ENCODE measurements at places on chromosomes 16 and 17.

DNA sequence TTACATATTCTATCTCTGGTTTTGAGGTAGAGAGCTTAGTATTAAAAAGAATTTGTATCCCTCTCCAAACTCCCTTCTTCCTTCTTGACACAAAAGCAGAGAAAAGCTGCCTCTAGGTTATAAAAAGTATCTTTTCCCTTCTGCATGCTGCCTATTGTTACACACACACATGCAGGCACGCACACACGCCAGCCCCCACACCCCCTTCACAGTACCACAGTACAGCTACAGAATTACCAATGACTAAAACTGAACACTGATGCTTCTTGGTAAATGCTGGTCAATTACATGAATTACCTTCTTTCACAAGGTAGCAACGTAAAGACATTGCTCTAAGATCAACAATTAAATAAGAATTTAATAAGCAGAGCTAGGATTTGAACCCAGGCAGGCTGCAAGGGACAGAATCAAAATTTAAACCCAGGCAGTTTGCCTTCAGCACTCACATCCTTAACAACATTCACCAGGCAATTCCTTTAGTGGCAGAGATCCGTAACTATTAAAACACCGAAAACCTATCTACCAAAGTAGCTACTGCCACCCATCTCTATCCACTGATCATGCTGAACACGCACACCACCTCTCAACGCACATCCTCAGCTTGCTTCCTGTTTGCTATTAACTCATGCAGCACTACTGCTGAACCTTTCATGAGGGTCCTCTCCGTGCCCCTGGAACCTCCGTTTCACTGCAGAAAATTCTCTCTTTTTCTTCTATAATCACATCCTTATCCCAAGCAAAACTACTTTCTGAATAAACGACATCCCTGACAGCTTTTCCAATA, 37.8 kb downstream of the YWHAE start:
- no peak for DNase-seq

DNA sequence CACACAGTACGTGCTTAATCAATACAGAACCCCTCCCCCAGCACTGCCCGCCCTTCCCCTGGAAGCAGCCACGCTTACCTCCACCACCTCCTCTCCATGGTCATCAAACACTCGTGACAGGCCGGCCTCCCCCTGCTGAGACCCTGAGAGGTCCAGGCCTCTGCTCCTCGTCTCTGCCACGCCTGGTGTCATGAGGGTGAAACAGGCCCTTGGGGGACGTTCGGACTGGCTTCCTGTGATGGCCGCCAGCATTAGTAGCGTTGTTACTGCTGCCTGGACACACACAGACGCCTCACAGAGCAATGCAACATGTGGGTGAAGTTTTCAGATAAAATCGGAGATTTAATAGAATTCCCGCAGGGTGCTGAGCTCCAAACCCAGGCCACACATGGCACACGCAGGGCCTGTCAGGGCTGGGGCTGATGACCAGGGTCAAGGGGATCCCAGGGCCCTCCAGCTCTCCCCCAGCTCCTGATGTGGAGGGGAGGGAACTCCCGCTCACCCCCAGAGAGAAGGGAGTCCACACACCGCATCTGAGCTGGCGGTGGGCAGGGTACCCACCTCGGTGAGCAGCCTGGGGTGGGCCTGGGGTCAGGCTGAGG, 15.9 kb upstream of the SLC38A10 start:
- DNase-seq = no peak

- DNase-seq = no peak
These were observed 146.5 kb upstream of the PLCG2 start for GRCh38 chr16:81632392-81633146.

DNA sequence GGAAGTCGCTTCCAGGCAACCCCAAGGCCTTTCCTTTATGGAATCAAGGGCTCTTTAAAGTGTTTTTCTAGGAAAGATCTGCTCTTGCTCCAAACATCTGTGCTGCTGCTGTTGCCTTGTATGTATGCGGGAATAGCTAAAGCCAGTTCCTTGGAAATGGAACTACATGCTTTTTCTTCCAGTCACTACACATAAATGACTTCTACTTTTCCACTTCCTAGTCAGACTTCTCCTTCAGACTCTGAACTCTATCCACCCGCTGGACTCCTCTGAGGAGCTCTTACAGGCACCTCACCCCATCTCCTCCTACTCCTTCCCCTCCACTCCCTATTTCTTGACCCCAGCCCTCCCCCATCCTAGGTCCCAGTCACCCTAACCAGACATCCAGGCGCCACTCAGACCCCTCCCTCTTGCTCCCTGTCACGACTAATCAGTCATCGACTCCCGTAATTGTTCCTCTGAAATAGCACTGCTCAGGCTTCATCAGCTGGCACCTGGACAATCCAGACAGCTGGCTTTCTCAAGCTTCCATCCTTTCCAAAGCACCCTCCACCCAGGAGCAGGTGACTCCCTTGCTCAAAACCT, 15.0 kb upstream of the PEMT start:
- no peak for DNase-seq

DNA sequence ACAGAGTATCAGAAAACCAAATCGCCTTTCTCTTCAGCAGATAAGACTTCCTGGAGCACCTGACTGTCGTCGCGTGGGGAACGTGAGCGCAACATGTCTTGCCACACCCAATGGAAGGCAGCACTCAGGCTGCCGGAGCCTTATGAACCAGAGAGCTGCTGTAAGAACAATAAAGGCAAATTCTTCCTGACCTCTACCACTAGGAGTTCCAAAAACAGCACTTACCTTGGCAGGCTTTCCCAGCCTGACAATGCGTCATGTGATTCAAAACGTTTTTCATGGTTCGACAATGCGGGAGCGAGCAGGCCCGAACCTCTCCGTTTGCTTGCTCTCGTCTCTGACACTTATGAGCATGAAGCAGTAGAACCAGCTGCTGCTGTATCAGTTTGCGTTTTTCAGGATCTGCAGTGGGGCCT, 75.8 kb upstream of the TRAP1 start:
- no peak for DNase-seq

GRCh38 chr16:78227855-78228254, 128.4 kb downstream of the WWOX start:
- peak; percentile 39 for DNase-seq

- DNase-seq = peak; percentile 67
These were observed 7.4 kb downstream of the FOXF1 start for GRCh38 chr16:86517652-86518258.

DNA sequence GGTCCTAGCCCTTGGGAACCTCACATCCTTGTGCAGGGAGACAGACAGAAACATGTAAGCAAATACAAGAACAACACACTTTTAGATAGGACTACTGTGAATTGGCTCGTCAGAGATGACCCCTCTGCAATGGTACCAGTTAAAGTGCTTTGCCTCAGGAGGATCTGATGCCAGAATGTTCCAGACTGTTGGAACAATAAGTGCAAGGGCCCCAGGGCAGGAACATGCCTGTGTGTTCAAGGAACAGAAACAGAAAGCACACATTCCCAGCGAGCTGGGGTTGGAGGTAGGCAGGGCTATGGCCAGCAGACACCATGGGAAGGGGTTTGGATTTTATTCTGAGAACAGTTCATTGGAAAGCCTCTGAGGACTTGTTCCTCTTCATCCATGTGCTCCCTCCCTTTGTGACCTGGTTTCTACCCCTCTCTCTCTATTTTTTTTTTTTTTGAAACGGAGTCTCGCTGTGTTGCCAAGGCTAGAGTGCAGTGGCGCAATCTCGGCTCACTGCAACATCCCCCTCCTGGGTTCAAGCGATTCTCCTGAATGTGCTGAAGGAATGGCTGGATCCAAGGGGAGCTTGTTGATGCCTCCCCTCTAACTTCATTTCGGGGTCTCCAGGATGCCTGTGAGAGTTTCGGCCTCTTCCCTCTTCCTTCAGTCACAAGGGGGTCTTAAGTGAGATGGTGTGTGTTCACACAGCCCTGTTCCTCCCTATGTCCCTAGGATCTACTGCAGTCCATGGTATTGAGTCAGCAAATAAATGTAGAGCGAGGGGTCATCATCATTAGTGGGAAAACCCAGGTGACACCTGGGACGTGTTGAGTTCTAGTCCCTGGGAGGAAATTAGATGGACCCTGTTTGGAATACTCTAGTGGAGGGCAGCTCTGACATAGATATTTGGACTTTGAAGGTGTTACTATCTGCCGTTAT, 6.4 kb downstream of the STAT5A start:
- DNase-seq = no peak

GRCh38 chr16:2883458-2883908, 468 bp downstream of the FLYWCH2 start:
- DNase-seq = no peak

DNA sequence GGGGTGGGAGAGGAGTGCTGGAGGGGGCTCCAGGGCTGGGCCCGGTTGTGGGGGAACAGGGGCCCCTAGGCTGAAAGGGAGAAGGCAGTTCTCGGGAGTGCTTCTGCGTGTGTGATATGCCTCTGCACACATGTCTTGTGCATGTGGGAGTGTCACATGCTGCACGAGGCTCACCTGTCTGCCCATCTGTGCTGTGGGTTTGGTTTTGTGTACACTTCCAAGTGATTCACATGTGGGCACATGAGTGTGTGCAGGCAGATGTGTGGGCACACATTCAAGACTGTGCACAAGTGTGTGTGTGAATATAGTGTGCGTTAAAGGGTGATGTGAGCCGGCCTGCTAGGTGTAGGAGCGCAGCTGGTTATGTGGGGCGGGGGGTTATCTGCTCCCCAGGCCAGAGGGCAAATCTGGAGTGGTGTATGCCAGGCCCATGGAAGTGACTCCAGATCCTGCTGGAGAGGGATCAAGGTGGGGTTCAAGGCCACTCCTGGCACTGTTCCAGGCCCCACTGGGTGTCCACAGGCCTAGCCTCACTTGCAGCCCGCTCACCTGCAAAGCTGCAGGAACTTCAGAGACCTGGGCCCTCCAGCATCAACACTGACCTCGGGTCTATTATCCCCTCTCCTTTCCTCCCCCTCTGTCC, 3.8 kb upstream of the BAHCC1 start:
- no peak for DNase-seq

DNA sequence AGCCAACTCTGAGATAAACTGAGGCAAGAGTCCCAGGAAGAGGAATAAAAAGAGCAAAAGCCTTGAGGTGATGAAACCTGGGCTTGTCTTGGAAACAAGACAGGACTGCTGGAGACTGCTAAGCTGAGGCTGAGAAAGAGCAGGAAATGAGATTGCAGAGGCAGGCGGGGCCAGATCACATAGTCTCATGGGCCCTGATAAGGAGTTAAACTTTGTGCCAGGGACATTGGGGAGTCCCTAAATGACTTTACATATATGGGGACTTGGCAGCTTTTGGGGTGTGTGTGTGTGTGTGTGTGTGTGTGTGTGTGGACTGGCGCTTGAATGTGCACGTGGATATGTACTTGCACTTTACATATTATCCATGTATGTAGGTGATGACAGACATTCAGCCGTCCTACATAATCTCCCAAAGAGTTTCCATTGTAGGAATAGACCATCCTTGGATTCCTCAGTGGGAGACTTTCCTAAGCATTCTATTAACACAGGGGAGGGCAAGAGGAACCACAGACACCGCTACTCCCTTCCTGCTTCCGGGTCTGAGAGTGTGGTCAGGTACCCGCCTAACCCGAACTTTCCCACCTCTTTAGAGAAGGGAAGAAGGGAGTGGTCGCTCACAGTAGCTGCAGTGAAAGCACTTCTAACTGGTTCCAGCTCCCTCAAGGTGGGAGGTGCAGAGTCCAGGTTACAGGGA, 123.1 kb downstream of the LYRM1 start:
- DNase-seq = no peak

All from NCI-H526 (cell line).